Omental fat pad (tissue), 4 donors: ENCODE measurements at places on chromosomes 2 and 18. TPM values are rescaled to one million over a fixed set of nuclear protein-coding genes. Genes with fewer than 3 reads are reported as not detected.

RBM43 gene
- total RNA-seq: 11.3 TPM

DNA sequence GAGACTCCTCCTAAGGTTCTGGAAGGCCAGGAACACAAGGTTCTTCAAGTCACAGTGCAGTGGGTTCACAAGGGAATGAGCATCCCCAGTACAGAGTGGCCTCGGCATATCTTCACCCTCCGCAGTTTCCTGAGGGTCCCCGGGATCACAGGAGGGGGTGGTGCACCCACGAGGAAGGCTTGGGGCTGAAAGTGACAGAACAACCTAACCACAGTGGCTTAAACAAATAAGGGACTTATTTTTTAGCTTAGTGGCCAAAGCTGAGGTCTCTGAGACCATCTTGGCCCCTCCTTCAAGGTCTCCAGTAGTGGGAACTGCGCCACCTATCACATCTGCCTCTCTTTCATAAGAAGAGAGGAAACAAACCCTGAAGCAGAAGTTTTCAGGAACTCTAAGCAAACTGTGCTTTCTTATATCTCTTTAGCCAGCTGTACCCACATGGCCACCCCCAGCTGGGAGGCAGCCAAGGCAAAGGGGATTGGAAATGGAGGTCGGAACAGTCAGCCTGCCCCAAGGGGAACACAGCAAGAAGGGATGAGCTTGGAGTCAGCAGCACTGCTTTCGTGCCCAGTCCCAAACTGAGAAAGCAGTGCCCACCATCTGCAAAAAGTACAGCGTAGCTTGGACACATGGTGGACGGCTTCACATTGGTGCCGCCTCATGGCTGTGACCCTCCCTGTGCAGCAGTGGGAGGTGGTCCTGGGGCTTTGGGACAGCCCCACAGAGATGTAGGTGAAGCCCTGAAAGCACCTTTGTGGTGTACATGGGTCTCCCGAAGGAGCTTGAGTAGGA, 260.0 kb upstream of the ID2 start:
- no peak for DNase-seq

SIGLEC15 gene
- total RNA-seq: 2.5 TPM

DNA sequence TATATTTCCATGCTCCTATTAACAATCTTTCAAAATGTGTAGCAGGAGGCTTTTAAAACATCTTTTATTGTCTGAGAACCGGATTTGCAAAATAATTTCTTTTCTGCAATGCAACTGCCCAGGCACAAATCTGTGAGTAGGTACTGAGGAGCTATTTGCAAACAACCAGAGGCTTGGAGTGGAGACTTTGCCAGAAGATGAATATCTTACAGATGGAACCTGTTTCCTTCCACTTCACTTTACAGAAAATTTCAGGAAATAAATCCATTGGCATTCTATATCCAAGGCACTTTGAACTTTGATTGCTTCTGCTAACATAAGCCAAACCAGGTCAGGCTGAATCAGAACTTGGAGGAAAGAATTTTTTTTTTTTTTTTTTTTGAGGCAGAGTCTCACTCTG, 237.4 kb upstream of the REV1 start:
- no peak for DNase-seq

- no peak for DNase-seq
Measured at GRCh38 chr2:64402876-64403275, 51.1 kb upstream of the LGALSL start.

DNA sequence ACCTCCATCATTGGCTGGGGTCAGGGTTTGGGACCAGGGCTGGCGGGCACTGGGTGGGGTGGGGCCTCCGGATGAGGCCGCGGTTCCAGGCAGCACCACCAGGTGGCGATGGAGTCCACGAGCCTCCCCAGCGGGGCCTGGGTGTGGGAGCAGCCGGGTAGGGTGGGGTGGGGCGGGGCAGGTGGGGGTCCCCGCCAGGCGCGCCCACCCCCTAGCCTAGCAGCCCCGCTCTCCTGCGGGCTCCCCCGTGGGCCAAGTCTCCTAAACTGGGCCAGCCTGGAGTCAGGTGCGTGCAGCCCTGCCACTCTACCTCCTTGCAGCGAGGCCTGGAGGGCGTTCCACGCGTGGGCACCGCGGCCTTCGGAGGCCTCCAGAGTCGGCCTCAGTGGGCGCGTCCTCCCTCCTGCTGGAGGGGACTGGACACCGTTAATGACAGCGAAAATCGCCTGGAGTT, 187.5 kb downstream of the TWIST2 start:
- peak; percentile 55 for DNase-seq

DNA sequence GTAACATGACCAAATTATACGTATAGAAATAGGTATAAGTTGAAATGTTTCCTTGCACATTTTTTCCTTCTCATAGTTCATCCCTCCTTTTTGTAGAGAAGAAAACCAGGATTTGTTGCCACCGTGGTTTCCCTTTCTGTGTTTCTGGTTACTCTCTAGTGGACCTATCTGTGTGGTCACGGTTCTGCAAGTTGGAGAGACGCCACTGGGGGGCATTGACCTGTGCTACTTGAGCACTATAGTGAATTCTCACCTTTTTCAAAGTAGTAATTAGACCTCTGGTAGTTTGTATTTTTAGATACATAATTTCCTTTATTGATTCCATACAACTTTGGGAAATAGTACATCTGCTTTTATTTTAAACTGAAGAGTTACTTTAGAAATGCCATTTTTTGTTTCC, 444.8 kb downstream of the PTPRM start:
- DNase-seq: no peak

- no peak for DNase-seq
Measured at GRCh38 chr18:62497190-62497772, 25.5 kb upstream of the ZCCHC2 start.
